Stimulated activated CD4-positive, alpha-beta T cell treated with anti-CD3 and anti-CD28 coated beads, Interleukin-15, amount 100 ng/mL, for 24 hours (primary cell): ENCODE measurements at places on chromosomes 4 and X.

DNA sequence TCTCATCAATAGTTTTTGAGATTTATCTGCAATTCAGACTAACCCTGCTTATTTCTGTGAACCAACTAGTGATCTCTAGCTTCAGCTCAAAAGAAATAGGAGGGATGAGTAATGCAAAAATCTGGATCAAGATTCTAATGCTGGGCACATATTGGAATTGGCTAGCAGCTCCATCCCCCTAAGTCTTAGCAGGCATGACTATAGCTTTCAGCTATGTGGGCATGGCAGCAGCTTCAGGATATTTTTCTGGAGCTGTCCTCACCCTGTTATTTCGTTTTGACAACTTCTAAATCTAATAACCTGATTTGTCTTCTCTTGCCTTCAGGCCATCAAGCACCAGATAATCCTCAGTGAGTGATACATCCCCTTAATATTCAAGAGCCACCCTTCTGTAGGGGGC, 50.8 kb upstream of the GNPDA2 start:
- no peak for DNase-seq

DNA sequence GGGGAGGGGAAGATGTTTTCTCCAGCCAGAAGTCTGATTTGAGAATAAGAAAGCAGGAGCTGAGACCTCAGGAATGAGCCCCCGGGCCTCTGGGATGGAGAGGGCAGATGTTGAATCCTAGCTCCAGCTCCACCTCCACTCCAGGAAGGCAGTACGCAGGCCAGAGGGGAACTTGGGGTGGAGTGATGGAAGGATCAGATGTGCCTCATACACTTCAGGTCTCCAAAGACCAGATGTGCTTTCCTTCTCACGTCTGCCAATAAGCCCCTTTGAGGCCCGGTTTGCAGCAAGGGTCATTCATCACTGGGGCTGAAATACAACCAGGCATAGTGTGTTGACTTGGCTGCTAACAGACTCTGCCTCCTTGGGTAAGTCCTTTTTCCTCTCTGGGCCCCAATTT, 28.1 kb downstream of the STARD8 start:
- no peak for DNase-seq

GRCh38 chr4:21451032-21451431, 497.5 kb downstream of the KCNIP4 start:
- no peak for DNase-seq

DNA sequence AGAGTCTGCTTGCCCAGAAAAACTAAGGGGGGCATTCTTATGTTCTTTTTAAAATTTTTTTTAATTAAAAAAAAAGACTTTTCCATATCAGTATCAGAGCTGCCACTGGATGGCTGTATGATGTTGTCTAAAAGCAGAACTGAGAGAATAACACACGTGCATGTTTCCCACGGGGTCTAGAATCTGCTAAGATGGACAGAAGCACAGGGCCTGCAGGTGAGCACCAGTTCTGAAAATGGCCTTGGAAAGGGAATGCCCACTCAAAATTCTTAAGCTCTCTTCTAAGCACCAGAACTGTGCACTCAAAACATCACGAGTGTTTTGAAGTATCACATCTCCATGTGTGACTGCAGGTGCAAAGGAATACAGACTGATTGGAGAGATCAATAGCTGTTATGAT, 61.1 kb downstream of the ARAP2 start:
- no peak for DNase-seq

- no peak for DNase-seq
These were observed 110.9 kb upstream of the ANK2 start for GRCh38 chr4:112938461-112939058.

GRCh38 chr4:70714079-70714887, 7.5 kb upstream of the RUFY3 start:
- no peak for DNase-seq

- no peak for DNase-seq
These were observed 221.8 kb downstream of the KIT start for GRCh38 chr4:54879576-54879975.

DNA sequence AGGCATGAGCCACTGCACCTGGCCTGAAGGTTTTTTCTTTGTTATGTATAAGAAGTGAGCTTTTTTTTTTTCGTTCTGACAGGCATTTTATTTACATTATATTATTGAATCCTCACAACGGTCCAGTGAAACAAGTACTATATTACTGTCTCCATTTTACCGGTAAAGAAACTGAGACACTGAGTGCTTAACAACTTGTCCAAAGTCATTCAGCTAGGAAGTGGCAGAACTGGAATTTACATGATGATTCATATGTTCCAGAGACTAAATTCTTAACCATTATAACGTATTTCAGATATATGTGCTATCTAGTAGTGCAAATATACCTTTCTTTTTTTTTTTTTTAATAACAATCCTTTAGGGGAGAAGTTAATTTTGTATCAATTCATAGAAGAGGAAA, 18.4 kb upstream of the SLC6A14 start:
- DNase-seq: no peak

- DNase-seq: no peak
These were observed 154.0 kb upstream of the FTHL17 start for GRCh38 chrX:31225819-31226218.

DNA sequence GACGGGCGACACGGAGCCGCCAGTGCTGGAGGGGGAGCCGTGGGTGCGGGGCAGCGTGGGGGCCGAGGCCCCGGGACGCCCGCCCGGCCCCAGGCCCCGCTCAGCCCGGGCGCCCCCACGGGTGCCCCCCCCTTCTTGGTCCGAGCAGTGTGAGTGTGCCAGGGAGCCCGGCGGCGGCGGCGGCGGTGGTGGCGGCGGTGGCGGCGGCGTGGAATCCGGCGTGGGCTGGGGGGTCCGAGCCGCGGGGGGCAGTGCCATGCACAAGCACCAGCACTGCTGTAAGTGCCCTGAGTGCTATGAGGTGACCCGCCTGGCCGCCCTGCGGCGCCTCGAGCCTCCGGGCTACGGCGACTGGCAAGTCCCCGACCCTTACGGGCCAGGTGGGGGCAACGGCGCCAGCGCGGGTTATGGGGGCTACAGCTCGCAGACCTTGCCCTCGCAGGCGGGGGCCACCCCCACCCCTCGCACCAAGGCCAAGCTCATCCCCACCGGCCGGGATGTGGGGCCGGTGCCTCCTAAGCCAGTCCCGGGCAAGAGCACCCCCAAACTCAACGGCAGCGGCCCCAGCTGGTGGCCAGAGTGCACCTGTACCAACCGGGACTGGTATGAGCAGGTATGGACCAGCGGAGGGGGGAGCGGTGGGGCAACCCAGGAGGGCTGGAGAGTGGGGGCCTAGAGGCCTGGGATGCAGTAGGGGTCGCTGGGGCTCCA, 466 bp downstream of the DLG3 start:
- DNase-seq: no peak

GRCh38 chr4:2441393-2442174, 22.8 kb downstream of the CFAP99 start:
- DNase-seq: peak; percentile 87

- DNase-seq: no peak
These were observed 26.8 kb downstream of the MGST2 start for GRCh38 chr4:139692309-139693012.

- DNase-seq: no peak
These were observed 161.3 kb downstream of the KIT start for GRCh38 chr4:54819034-54819433.

DNA sequence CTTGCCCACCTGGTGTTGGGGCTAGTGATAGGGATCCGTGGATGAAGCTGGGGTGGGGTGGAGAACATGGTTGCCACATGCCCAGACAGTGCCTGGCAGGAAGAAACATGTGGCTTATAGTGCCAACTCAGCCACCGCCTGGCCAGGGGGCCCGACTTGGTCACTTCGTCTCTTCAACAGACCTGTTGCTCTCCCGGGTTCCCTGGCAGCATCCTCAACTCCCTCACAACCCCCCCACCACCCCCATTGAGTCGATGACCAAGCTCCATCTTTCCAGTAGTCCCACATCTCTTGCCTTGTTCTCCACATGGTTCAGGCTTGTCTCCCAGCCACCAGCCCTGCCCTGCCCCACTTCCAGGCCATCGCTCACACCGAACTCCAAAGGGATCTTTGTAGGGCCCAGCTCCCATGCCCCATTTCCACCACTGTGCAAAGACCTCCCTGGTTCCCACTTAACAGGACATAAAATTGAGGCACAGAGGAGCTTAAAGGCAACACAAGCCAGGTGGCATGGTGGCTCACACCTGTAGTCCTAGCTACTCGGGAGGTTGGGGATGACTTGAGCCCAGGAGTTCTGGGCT, 7.8 kb downstream of the PNCK start:
- DNase-seq: no peak

DNA sequence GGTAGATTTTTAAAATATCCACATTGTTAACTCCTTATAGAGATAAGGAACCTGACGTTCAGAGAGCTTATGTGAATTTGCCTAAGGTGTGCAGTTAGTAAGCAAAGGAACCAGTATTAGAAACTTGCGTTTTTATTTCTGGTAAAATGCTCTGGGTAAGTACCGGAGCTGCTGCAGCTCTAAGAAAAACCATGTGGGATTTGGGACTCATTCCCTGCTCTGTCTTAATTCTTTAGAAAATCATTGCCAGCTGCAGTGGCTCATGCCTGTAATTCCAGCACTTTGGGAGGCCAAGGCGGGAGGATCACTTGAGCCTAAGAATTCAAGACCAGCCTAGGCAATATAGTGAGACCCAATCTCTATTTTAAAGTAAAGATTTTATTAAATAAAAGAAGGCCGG, 5.8 kb downstream of the CCKAR start:
- DNase-seq: no peak

- no peak for DNase-seq
These were observed 28.3 kb upstream of the MAP9 start for GRCh38 chr4:155405059-155405458.

- DNase-seq: no peak
These were observed 2054.9 kb downstream of the PCDH7 start for GRCh38 chr4:32775049-32775448.

DNA sequence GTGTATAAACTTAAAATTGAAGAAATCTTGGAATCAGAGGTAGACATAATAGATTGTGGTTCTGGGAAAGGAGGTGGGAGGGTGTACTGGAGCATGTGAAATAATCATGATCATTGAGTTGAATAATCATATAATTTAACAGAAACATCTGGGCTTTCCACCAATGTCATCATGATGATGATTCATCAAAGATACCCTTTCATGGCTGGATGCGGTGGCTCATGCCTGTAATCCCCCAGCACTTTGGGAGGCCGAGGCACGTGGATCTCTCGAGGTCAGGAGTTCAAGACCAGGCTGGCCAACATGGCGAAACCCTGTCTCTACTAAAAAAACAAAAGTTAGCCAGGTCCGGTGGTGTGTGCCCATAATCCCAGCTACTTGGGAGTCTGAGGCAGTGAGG, 6.7 kb upstream of the RUFY3 start:
- no peak for DNase-seq

GRCh38 chr4:184103527-184104264, 114.0 kb downstream of the ENPP6 start:
- no peak for DNase-seq

- no peak for DNase-seq
These were observed 25.5 kb upstream of the GPAT3 start for GRCh38 chr4:83510442-83510841.

- peak; percentile 17 for DNase-seq
These were observed 54.8 kb downstream of the C4orf51 start for GRCh38 chr4:145734576-145735346.

GRCh38 chr4:24603343-24603742, 19.0 kb upstream of the DHX15 start:
- no peak for DNase-seq

GRCh38 chrX:8520791-8521190, 56.2 kb downstream of the VCX3B start:
- no peak for DNase-seq

- DNase-seq: no peak
These were observed 404.8 kb downstream of the KLHL13 start for GRCh38 chrX:117711782-117712181.

DNA sequence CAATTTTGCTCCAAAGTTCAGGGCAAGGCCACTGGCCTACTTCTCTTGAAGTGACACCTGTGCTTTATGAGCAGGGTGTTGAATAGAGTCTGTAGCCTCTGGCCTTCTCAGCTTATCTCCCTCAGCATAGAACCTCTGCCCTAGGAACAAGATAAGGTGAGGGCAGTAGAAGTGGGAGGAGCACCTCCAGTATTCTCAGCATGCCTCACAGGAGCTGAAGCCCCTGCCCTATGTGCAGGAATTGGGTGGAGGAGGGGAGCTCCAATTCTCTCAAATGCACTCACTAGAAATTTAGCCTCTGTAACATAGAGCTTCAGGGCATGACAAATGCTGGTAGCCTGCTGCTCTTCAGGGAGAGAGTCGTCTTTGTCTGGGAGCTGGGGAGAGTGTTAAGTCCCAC, 479.3 kb downstream of the IL1RAPL1 start:
- no peak for DNase-seq

- no peak for DNase-seq
These were observed 96.2 kb downstream of the UGT8 start for GRCh38 chr4:114694770-114695169.

GRCh38 chrX:5936438-5936837, 292.2 kb downstream of the NLGN4X start:
- no peak for DNase-seq

DNA sequence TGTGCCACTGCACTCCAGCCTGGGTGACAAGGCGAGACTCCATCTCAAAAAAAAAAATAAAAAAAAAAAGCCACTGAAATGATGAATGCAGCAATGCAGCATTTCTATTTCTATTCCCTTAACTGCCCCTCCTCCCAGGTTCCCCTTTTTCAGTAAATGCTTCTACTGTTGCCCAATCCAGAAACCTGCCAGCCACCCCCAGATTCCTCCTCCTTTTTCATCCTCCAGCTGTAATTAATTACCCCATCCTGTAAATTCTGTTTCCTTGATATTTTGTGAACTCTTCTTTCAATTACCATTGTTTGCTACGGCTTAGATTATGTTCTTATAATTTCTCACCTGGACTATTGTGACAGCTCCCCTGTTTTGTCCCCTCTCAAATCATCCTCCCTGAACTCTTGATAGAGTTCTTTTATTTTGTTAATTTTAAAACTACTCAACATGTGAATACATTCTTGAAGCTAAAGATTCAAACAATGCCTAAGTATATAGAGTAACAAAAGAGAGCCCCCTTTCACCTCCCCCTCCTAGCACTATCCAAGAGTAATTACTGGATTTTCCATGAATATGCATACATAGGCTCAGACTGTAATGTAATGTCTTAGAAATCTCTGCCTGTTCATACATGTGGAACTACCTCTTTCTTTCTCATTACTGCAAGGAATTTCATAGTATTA, 140.6 kb upstream of the GPC4 start:
- DNase-seq: no peak

DNA sequence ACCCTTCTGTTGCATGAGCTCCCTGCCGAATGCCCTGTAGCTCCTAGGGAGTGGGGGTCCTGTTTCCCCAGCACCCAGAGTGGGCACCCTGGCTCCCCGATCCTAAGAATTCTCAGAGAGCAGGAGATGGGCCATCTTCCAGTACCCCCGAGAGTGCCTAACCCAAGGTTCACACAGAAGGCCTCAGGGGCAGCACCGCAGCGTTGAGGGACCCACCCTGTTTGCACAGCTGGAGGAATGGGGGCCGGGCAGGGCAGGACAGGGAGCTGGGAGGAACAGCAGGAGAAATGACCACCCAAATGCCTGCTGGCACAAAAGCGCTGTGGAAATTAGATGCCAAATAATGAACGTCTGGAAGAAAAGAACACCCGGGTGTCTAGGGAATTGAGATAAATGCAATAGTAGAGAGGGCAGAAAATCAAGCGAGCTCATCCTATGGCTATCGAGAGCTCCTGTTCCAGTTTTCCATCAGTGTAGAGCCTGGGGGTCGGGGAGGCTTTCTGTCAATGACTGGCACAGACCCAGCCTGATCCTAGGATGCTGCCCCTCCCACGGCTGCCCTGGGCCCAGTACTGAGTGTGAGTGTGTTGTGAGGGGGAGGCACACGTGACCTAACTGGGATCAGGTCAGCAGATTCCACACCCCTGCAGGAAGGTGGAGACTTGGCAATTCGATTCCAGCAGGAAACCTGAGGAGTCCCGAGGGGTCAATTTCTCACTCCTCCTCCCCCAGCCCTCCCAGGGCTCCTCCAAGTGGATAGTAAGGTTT, 25.7 kb downstream of the SEPTIN6 start:
- no peak for DNase-seq
